ENCODE measurements at places on chromosomes 1 and 21.

GRCh38 chr1:234538930-234539649 is 60.1 kb upstream of the TARBP1 start:
- DNase-seq, result no peak

- DNase-seq, result no peak
These were observed 42.0 kb downstream of the S1PR1 start for GRCh38 chr1:101278845-101279244.

GRCh38 chr1:8314346-8315280 is 3.3 kb upstream of the SLC45A1 start:
- peak; percentile 61 for DNase-seq

GRCh38 chr1:25477448-25478034 is 46.8 kb downstream of the MACO1 start:
- no peak for DNase-seq

DNA sequence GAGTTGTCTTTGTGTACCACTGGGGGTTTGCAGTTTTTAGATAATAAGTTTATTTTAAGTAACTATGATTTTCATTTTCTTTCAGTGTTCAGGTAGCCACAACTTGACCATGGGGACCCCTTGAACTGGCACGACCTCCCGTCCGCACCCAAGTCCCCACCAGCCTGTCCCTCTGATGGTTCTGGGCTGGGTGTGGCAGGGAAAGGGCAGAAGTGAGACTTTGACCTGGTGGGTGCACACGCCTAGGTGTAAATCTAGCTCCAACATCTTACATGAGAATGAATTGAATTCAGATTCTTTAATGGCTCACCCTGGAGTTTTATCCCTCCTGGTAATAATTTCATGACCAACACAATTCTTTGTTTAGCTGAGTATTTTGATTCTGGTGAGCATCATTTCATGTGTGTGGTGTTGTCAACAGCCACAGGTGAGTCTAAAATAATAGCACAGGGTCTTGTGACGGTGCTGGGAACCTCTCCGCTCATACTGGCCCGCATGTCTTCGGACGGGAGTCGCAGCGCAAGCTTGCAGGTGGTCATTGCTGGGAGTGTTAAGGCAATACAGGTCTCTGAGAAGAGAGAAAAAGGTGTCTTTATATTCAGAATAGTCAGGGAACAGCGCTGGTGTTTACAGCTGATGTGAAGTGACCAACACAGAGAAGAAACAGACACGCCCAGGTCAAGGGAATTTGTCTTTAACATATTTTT is 50.8 kb upstream of the POFUT2 start:
- no peak for DNase-seq

- no peak for DNase-seq
These were observed 14.1 kb downstream of the PDXK start for GRCh38 chr21:43733060-43733459.

DNA sequence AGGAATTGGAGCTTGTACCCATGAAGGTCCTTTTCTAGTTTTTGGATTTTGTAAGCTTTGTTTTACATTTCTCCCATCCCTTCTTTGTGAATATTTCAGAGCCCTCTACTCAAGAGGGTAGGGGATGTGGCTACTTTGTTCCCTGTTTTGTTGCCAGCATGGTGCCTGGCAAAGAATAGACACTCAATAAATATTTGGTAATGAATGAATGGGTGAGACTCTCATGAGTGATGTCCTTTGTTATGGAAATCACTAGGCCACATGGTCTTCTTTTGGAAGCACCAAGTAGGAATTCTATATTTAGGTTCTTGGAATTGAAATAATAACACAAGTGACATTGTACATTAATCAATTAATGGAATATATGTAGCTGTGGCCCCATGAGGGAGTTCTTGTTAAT is 26.8 kb upstream of the ATP5PO start:
- no peak for DNase-seq

GRCh38 chr21:33550772-33551660 is 8.2 kb downstream of the SON start:
- DNase-seq, result no peak

GRCh38 chr1:174775621-174776020 is 224.1 kb upstream of the CACYBP start:
- DNase-seq, result no peak

DNA sequence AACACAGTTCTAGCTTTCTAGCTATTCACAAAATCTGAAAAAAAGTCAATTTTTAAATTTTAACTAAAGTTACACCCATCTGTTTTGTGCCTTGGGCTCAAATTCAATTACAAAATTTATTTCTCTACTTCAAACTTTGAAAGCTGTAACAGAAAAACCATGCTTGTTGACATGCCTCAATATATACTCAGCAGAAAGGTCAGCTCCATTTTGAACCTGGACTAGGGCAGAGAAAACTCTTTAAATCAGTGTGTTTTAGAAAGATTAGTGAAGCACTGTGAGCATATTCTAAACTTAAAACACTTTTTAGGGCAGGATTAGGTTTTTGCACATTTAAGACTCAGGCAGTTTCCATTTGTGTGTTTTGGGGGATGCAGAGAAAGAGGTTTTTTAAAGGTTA is 34.4 kb downstream of the SPRTN start:
- DNase-seq, result no peak

GRCh38 chr1:240618946-240619345 is 7.0 kb upstream of the GREM2 start:
- DNase-seq, result peak; percentile 76

DNA sequence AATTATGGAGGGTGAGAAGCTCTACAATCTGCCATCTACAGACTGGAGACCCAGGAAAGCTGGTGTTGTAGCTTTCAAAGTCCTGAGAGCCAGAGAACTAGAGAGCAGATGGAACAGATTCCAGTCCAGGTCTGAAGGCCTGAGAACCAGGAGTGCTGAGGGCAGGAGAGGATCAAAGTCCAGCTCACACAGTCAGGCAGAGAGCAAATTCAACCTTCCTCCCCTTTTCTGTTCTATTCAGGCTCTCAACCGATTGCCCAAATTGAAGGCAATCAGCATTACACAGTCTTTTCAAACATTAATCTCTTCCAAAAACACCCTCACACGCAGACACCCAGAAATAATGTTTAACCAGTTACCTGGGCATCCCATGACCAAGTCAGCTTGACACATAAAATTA is 2.5 kb upstream of the TMPRSS2 start:
- no peak for DNase-seq

DNA sequence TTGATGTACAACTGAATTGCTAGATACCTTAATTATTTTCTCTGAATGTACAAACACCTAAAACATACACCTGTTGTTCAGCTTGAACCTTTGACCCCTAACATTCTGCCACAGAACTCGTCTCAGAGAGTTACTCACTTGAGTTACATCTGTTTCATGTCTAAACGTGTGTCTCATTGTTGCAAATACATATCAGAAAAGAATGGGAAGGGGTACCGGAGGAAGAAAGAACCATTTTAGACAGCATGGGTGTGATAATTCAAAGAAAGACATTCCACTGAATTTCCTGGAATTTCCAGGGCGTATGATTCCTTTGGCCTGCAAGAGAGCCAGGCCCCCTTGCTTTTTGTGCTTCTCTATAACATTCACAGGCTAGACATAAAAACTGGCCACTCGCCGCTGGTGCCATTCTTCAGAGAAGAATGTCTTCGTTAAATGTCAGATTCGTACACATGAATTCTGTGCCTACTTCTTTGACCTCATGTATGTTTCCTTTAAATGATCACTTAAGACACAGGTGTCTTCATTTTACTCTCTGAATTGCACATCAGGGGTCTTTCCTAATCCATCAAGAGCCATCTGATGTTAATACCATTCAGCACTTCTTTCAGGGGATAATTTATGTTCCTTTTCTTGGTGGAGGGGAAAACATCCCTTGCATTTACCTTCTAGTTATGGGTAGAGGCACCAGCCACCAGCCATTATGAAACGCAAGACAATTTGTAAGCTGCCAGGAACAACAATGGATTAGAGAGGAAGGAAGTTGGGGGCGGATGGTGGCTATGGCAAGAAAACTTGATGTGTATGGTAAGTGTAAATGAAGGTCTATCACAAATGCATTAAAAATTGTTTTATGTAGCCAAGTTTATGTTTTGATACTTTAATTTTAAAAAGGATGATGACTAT is 12.7 kb downstream of the ATF3 start:
- DNase-seq, result peak; percentile 43

GRCh38 chr21:42218836-42219605 is at the start of gene ABCG1:
ABCG1 (plus strand) TSS chr21:42219140; CDS start chr21:42219263, 123 bp downstream.
- DNase-seq, result no peak

GRCh38 chr1:94739521-94740061 is 80.6 kb upstream of the SLC44A3 start:
- DNase-seq, result peak; percentile 32

DNA sequence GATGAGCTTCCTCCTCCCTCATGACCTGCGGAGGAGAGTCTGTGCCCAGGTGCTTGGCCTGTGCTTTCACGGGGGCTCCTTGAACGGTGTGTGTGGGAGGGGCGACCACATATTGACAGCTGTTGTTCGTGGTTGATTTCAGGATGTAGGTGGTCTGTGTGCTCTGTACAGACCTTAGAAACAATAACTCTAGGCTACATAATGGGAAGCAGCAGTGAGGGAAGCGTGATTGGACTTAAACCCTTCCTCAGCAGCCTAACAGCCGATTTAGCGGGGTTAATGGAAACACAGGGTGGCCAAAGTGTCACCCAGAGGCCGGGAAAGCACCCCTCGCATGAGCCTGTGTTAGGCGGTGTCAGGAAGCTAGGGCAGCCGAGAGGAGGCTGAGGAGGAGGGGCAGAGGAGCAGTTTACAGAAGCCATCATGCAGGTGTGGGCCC is 56.0 kb downstream of the TBCE start:
- peak; percentile 70 for DNase-seq

DNA sequence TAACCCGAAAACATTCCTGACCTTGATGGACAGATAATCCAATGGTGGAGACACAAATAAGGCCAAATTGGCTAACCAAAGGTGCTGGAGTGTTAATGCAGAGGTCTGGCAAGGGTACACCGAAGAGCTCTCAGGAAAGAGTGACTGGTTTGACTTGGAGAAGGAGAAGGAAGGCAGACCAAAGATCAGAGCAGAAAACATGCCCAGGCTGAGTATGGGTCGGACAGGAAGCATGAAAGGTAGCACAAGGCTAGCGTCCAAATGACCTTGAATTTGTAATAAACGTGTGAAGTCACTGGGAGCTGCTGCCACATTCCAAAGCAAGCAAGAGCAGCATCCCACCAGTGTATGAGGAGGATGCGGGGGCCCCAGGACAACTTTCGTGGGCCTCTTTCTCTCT is 45.7 kb downstream of the APP start:
- no peak for DNase-seq

DNA sequence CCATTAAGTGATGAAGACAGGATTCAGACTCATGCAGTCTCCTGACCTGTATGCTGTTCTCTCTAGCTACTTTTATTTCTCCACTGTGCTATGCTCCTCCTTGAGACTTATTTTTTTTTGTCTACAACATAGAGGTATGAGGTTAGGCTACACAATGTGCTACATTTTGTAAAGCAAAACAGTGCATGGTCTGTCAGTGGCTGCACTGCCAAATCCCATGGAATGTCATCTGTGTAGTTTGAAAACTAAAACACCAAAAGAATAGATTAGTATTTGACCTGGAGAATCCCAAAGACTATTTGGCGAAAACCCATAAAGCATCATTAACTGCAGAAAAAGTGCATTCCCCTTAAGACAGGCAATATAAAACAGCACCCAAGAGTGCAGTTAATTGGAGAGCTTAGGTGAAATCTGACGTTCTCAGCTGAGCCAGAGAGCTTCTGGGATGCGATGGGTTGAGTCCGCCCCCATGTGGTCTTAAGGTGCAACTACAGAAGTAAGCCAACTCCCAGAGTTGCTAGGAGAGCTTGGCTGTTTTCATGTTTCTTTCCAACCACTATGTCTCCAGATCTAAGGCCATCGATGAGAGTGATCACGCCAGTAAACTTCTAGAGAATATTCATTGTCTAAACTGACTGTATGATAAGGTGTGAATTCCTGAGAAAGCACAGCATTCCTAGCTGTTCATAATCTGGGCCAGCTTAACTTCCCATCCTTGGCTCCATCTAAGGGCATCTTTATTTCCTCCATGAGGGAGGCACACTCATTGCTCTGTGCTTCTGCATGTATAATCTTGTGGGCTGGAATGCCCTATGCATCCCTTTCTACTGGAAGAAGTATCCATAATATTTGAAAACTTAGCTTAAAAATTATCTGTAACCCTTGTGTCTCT is 20.7 kb upstream of the CYP2J2 start:
- peak; percentile 54 for DNase-seq

DNA sequence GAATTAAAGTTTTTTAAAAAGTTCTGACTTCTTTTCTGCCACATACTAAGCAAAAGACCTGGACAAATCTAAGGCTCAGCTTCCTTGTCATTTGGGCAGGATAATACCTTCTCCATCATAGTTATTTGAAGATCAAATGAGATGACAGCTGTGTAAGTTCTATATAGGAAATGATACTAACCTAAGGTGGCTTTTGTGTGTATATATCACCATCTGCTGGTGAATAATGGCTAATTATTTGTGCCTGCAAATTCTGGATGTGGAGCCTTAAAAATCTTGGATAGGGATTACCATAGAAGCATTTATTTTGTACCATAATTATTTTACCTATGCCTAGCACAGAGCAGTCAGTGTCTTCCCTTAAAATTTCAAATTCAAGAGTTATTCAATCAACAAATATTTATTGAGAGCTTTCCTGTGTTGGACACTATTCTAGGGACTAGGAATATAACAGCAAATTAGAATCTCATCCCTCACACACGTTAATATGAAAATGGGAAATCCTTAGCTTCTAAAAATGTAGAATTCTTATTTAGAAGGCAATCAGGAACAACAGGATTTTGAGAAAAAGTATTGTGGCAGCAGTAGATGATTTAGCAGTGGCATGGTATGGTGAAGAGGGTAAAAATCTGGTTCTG is 89.8 kb downstream of the TMEM200B start:
- peak; percentile 75 for DNase-seq

- no peak for DNase-seq
These were observed 254.7 kb downstream of the NFIA start for GRCh38 chr1:61337037-61337436.

All from KBM-7 (cell line).